ENCODE measurements at places on chromosomes 1 and 21.

- no peak for DNase-seq
Observed at GRCh38 chr1:18200918-18201317, 93.3 kb downstream of the IGSF21 start.

GRCh38 chr1:67493148-67493547 is 62.9 kb upstream of the SERBP1 start:
- DNase-seq = no peak

GRCh38 chr1:8348047-8348776 is 30.3 kb downstream of the SLC45A1 start:
- no peak for DNase-seq

DNA sequence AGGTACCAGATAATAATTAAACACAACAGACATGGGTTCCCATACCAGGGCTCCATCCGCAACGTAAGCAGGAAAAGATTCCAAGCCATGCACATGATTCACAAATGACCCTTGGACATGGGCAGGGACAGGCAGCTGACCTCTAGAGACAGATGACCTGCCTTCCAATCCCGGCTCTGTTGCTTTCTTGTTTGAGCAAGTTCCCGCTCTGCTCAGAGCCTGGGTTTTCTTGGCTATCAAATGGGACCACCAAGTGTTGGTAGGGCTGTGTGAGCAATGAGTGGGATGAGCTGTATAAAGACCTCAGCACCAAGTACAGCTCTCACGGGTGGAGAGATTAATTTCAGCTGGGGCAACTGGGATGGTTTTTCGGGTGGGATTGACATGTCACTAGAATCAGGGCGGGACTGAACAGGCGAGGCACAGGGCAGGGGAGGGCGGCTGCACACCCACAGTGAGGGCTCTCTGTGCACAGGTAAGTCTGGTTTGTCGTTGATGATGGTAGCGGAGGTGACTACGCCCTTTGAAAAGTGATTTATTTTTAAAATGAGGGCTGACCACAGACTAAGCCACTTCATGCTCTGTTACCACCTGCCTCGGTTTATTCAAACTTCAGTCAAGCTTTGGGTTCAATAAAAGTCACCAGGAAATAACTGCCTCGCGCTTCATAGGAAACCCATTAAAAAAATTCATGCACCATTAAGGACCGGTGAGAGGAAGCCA is 57.5 kb upstream of the IFFO2 start:
- DNase-seq = no peak

DNA sequence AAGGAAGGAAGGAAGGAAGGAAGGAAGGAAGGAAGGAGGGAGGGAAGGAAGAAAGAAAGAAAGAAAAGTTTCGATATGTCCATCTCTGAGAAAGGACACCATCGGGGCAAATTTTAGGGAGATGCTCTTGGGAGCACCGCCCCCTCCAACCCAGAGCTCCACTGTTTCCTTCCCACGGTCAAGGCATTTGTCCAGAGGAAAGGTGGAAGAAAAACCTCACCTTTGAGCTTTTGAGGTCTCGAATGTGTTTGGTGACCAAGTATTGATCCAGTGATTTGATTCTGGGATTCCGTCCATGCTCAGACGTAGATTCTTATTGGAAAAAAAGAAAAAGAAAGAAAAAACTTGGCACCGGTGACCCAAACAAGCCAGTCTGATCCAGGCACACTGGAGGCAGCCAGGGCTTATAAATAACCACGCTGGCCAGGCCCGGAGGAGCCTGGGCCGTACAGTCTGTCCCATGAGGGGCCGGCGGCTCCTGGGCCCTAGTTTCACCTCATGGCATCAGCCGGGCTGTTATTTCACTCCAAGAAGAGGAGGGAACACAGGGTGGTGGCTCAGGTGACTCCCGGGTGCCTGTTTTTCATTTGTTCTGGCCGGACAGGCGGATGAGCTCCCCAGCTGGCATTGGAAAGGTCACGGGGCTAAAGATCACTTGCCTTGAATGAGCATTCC is 36.1 kb upstream of the SLC25A33 start:
- no peak for DNase-seq

- peak; percentile 61 for DNase-seq
Observed at GRCh38 chr1:93844262-93845045, 34.6 kb downstream of the DNTTIP2 start.
